WTC11 (cell line): ENCODE measurements at places on chromosomes 4 and X. TPM values are rescaled to one million over a fixed set of nuclear protein-coding genes. Genes with fewer than 3 reads are reported as not detected.

The MAML3 gene
- total RNA-seq: 7.4 to 8.7 TPM (median 7.9 TPM) in 3 replicates

The SCML2 gene
- 12.8 to 14.2 TPM (median 12.9 TPM) in 3 replicates for total RNA-seq

The OTUD6A gene
- total RNA-seq: 0.13 to 0.18 TPM (median 0.14 TPM) in 3 replicates

The RBMX gene
- 373 to 398 TPM (median 379 TPM) in 3 replicates for total RNA-seq

The NEXMIF gene
- 0.57 to 0.94 TPM (median 0.66 TPM) in 3 replicates for total RNA-seq

The FGB gene
- total RNA-seq: 2.0 to 3.5 TPM (median 2.3 TPM) in 3 replicates

The ADH6 gene
- 0.07 TPM in 1 of 3 replicates, not detected in the others for total RNA-seq

The AKAP14 gene
- total RNA-seq: 0.85 to 1.6 TPM in 2 of 3 replicates, not detected in the other

The MAGEA12 gene
- total RNA-seq: 0.57 to 1.3 TPM (median 1.2 TPM) in 3 replicates
